ENCODE measurements at places on chromosomes 6 and 20.
A peak's percentile ranks its signal among the peaks of the same experiment; 100 is the strongest.

- DNase-seq = no peak
Observed at GRCh38 chr20:46089167-46089416, 670 bp downstream of the NCOA5 start.

- DNase-seq = peak; percentile 68
Observed at GRCh38 chr20:58623579-58624473, 27.3 kb upstream of the STX16 start.

DNA sequence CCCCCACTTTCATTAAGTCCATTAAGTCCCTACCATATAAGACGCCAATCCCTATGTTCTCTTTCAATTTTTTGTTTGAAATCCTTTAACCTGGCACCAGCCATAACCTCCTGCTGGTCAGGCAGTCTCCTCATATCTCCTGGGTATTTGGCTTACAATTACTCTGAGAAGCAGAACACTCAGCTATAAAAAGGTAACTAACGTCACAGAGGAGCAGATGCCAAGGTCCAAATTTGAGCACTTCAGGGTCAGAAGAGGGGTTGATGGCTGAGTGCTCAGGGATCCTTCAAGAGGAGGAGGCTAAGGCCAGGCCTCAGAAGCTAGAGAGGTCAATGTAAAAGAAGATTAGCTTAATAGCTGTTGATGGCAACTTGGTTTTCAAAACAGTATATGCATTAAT is 22.3 kb upstream of the RCAN2 start:
- DNase-seq = no peak

GRCh38 chr20:25040438-25040831 is 17.5 kb downstream of the ACSS1 start:
- DNase-seq = no peak
